Mucosa of descending colon (tissue), 3 donors: ENCODE measurements at places on chromosomes 13 and 19.

GRCh38 chr19:58183817-58184215, 955 bp downstream of the ZNF274 start:
- no peak for DNase-seq

GRCh38 chr19:7618348-7618747, 11.0 kb downstream of the XAB2 start:
- no peak for DNase-seq

DNA sequence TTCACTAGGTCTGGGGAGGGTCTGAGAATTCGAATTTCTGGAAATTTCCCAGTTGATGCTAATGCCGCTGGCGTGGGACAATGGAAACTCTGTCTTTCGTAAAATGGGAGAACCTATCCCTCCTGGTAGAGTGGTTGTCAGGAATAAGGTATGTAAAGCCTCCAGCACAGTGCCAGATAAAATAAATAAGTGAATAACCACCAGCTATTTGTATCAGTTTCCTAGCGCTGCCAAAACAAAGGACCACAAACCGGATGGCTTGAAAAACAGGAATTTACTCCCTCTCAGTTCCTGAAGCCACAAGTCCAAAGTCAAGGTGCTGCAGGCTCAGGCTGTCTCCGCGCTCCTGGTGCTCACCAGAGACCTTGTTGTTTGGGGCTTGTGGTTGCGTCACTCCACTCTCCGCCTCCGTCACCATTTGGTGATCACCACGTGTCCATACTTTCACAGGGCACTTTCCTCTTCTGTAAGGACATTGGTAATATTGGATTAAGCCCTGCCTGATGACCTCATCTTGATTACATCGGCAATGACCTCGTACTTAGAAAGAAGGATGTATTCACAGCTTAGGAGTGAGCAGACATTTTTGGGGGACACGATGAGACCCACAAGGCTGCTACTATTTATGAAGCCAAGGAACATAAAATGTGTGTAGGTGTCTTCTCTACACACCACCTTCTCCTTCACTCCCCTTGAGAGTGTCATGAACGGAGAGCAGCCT, 428.5 kb downstream of the IRS2 start:
- DNase-seq = no peak

GRCh38 chr13:50441130-50441529, 402.4 kb downstream of the DLEU7 start:
- no peak for DNase-seq

GRCh38 chr13:111079375-111079774, 35.7 kb upstream of the ARHGEF7 start:
- no peak for DNase-seq

DNA sequence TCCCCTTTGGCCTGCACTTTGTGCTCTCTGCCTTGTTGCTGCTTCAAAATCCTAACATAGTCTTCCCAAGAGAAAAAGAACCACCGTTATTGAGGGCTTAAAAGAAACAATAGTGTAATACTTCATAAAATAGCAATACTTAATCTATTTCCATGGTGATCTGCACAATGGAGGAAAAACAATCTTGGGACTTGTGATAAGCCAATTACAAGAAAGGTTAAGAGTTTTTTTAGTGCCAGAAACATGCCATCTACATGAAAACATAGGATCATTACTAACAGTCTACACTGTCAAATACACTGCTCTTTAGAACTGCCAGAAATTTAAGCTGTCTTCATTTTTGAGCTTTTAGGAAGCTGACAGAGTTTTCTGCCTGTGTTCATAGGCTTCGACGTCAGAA, 54.1 kb upstream of the MAB21L1 start:
- DNase-seq = no peak

DNA sequence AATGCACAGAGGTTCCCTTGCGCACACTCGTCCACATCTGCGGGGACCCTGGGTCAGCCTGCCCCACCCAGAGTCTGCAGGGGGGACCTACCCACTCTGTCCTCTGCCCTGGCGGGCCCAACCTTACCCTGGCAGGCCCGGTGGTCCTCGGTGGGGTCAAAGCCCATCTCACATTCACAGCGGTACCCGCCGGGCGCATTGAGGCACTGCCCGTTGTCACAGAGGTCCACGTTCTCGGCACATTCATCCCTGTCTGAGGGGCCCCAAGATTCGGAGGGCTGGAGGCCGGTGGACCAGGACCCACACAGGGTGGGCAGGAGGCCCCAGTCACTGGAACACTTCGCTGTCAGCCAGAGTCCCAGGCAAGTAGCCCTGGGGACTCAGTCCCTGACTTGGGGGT, 38.5 kb downstream of the FBN3 start:
- no peak for DNase-seq

DNA sequence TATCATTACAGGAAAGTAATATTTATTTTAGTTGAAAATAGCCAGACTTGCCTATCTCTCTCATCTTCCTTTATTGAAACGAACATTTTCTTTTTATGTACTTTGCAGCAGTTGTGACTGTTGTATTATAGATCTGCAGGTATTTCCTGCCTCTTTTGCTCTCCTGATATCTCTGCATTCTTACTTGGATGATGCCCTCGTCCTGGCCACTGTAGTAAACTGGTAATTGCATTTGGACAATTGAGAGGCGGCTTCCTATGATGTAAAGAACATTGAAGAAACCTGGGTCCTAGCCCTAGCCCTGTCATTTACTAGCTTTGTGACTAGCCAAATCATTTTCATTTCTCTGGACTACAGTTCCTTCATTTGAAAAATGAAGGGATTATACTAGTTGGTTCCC, 6.4 kb downstream of the ARHGAP35 start:
- no peak for DNase-seq

DNA sequence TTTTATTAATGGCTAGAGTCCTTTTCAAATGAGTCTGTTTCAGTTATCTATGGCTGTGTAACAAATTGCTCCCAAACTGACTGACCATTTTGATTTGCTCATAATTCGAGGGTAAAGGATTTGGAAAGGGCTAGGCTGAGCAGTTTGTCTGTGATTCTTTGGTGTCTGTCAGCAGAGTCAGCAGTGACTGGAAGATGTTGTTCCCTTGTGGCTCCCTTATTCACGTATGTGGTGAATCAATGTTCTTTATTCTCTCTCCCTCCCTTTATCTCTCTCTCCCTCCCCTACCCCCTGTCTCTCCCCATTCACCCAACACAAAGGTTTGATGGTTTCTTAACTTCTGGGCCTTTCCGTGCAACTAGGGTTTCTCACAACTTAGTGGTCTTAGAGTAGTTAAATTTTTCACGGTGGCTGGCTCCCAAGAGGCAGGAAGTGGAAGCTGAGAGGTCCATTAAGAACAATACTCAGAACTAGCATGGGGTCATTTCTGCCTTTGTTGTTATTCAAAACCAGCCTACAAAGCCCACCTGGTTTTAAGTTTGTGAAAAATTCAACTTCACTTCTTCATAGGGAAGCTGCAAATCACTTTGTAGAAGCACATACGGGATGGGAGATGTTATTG, 772.5 kb upstream of the SLITRK1 start:
- DNase-seq = no peak

DNA sequence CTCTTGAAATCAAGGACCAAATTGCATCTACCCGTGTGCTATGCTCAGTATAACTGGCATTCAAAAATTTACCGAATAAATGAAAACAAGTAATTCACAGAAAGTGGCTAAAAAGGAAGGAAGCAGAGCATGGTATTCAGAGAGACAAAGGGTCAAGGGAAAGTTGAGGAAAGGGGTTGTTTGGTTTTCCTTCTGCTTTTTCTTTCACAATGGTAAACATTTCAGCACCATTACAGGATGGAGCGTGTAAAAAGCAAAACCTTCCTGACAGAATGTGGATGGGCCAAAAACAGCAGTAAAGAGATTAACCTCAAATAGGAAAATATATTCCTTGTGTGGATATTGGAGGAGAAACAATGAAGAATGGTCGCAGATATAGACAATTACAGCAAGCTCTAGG, 14.8 kb downstream of the DIAPH3 start:
- DNase-seq = no peak

DNA sequence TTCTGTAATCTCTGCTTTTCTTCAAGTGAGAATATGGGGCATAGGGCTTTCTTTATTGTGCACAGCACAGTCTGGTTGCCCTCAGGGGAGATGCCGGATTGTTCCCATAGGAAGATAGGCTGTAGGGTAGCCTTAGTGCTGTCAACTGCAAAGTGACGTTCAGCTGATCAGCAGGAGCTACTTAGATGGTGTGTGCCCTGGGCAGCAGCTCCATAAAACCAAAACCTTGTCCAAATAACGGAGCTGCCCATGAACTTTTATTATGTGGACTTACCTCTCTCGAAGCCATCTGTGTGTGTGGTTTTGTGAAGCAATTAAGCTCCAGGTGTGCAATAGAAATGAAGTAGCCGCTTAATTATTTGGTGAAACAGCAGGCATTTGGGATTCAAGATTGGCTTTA, 120.0 kb upstream of the RNF113B start:
- no peak for DNase-seq

GRCh38 chr13:30321256-30321655, 13.9 kb upstream of the KATNAL1 start:
- DNase-seq = no peak

- DNase-seq = no peak
Observed at GRCh38 chr19:5695649-5696195, 5.6 kb downstream of the RPL36 start.
